ENCODE measurements at places on chromosomes 12 and 14.

DNA sequence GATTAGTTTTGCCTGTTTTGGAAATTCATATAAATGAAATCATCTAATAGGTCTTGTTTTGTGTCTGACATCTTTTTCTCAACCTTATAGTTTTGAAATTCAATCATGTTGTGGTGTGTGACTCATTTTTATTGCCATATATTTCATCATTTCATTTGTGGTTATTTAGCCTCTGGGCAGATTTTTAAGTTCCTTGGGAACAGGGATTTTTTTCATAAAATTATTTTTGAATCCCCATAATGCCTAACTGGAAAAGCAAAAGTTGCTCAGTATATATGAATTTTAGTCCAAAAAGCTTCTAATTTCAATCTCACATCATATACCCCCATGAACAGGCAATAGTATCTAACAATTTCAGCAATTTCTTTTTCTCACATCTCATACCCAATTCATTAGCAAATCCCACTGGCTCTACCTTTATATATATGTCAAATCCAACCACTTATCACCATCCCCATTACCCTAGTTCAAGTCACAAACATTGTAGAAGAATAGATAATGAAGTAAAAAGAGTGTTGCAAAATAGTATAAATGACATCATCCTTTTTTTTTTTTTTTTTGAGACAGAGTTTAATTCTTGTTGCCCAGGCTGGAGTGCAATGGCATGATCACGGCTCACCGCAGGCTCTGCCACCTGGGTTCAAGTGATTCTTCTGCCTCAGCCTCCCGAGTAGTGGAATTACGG lies 2.6 kb upstream of the OR6J1 start:
- peak; percentile 85 for DNase-seq

- no peak for DNase-seq
Measured at GRCh38 chr12:115382681-115383080, 698.7 kb upstream of the TBX3 start.

GRCh38 chr14:37329189-37330001 lies 131.7 kb downstream of the MIPOL1 start:
- no peak for DNase-seq

- no peak for DNase-seq
Measured at GRCh38 chr12:95674631-95675030, 115.9 kb downstream of the NTN4 start.

GRCh38 chr14:75561013-75561432 lies 17.4 kb upstream of the FLVCR2 start:
- peak; percentile 87 for DNase-seq

- no peak for DNase-seq
Measured at GRCh38 chr12:76275511-76276093, 72.6 kb downstream of the BBS10 start.

GRCh38 chr12:91877022-91877421 lies 268.6 kb downstream of the BTG1 start:
- peak; percentile 74 for DNase-seq

DNA sequence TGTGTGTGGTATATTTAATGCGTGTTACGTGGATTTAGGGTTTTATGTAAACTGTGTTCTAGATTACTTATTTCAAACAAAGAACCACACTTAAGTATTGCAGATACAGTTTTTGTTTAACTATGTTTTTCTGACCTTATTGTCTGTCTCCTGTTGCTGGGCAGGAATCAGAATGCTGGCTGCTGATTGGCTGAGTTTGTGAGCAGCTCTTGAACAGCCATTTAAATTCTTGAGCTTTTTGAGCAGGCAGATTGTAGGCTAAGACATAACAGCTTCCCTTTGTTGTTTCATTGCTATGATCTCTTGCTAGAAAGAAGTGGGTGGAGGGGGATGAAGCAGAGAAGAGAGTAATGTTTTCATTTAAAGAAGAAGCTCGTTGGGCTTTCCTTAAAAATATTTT lies 52.2 kb downstream of the ATF7IP start:
- DNase-seq, result peak; percentile 19

- DNase-seq, result no peak
Measured at GRCh38 chr14:39740454-39740853, 308.2 kb upstream of the FBXO33 start.

DNA sequence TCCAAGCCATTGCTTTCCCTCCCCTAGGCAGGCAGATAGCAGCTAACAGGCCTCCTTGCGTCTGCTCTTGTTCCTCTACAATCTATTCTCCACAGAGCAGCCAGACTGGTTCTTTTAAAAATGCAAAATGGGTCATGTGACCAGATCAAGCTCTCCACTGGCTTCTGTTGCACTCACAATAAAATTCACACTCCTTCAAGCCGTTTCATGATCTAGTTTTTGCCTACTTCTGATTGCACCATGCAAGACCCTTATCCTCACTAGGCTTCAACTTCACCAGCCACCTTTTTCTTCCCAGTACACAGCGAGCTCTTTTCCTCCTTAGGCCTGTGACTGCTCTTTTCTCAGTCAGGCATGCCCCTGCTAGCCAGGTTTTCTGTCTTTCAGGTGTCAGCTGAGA lies 6.1 kb upstream of the KRAS start:
- DNase-seq, result no peak

- DNase-seq, result peak; percentile 41
Measured at GRCh38 chr12:48936379-48936979, 11.2 kb upstream of the FKBP11 start.

- no peak for DNase-seq
Measured at GRCh38 chr12:18496156-18496555, 234.8 kb downstream of the PIK3C2G start.

GRCh38 chr12:94290353-94290752 lies 142.0 kb downstream of the PLXNC1 start:
- no peak for DNase-seq

- DNase-seq, result no peak
Measured at GRCh38 chr14:90301122-90301521, 30.6 kb downstream of the NRDE2 start.

DNA sequence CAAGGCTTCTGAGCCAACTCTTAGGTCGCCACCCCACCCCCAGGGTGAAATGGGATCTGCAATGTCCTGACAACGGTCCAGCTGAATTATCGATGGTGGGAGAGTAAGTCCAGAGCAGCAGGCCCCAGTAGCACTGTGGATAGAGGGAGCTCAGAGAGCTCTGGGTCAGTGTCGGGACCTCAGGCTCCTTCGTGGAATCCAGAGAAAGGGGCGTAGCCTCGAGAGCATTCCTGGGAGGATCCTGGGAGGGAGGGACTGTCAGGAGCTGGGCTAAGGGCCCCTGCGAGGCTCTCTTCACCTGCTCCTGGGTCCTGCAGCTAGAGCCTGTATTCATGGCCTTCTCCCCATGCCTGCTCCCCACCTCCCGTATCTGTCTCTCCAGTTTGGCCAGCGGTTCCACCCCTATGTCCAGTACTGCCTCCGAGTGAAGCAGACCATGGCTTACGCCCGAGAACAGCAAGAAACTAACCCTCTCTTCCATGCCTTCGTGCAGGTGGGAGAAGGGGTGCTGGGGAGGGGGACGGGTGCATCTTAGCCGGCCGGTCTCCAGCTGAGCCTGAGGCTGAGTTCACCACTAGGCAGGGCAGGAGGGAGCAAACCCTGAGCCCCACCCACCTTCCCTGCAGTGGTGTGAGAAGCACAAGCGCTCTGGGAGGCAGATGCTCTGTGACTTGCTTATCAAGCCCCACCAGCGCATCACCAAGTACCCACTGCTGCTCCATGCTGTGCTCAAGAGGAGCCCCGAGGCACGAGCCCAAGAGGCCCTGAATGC lies 6.6 kb downstream of the PLEKHG6 start:
- DNase-seq, result no peak

DNA sequence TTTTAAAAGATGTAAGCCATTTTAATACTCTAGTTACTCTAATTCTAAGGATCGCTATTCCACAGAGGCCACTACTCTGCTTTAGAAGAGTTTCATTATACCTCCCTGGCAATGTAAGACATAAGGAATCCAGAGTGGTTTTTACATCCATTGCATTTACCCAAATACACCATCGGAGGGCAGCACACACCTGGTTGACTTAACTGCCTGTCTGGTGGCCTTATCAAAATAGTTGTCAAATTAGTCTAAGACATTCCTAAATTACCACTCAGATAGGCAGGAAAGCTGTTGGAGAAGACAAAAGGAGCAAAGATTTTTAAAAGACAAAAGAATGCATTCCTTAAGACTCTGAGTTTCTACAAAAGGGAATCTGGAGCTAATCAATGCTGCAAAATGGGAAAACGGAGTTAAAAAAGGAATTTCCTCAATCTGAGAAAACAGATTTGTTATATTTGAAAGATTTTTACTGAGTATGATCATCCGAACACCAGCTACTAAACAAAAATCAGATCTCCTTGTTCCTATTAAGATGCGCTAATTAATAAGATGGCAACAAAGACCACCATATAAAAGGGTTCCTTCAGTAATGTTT lies 33.8 kb upstream of the FGD4 start:
- DNase-seq, result peak; percentile 81

- DNase-seq, result no peak
Measured at GRCh38 chr14:49931523-49931922, 38.6 kb downstream of the ARF6 start.

DNA sequence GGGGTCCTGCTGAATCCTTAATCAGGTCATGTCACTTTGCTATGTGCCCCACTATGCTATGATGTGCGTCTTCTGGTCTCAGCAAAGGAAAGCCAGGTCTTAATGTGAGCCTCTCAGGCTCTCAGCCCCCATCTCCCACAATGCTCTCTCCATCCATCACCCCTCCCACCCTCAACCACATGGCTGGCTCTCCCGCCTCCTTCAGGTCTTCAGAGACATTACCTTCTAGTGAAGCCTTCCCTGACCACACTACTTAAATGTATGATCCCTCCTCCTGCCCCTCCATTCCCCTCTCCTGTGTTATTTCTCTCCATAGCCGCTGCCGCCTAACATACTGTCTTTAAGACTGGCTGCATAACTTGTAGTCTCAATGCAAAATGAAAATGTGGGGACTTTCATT lies 50.5 kb downstream of the KRT80 start:
- no peak for DNase-seq
